Stimulated activated CD4-positive, alpha-beta T cell treated with anti-CD3 and anti-CD28 coated beads, Interleukin-2, amount 100 ng/mL, for 4 hours (primary cell): ENCODE measurements at places on chromosomes 16 and 17.

- no peak for DNase-seq
Measured at GRCh38 chr17:55822028-55822427, 71.2 kb downstream of the PCTP start.

DNA sequence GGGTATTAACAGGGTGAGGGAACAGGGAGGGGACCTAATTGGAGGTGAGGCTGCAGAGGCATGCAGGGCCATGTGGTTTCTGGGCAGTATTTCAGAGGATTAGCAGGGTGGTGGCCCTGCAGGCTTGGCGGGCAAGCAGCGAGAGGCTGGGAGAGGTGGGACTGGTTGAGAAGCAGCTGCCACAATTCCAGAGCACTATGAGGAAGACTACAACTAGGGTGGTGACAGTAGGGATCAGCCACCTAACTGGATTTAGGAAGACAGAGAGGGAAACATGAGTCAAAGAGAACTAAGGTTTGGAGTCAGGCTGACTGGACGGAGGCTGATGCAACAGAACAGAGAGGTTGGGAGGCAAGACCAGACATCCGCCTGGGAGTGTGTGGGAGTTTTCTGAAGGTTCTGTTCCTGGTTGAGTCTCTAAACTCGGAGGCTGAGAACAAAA is 12.3 kb downstream of the ALOXE3 start:
- no peak for DNase-seq

DNA sequence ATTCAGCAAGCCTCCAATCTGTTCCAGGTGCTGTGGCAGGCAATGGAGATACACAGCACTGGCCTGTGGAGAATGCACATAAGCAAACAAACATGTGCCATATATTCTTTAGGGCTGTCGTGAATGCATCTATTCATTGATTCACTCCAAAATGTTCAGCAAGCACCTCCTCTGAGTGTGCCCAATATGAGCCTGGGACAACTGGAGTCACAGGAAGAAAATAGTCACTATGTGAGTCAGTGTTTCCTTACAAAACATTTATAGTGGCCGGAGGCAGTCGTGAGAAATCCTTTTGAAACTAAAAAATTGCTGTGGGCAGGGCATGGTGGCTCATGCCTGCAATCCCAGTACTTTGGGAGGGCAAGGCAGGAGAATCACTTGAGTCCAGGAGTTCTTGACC is 310.1 kb downstream of the CA10 start:
- no peak for DNase-seq

GRCh38 chr17:69796078-69796477 is 278.9 kb upstream of the KCNJ16 start:
- DNase-seq: no peak

DNA sequence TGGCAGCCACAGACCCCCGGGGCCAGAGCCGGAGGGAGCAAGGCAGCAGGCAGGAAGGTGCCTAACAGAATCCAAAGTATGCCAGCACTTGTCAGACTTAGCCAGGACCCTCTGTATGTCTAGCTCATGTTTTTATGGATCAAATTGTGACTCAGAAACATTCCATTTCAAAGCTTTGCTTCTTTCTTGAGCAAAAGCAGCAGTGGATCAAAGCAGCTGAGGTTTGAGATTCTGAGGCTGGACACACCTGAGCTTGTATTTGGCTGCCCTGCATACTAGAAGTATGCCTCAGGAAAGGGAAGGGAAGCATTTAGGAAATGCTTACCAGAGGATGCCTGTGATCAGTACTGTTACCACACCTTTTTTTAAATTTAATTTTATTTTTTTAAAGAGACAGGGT is 5.7 kb upstream of the MYO1C start:
- DNase-seq: no peak

DNA sequence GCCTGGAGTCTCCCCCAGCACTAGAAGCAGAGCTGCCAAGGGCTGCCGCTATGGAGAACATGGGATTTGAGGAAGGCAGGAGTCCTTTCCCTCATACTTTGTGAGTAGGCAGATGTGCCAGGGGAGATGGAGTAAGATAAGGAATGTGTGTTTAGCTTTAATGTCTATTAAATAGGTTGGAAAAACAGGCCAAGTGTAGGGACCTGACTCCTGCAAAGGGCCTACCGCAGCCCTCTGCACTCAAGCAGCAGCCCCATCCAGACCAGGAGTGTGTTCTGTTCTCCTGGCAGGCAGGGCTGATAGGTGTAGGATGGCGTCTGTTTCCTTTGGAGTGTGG is 1.8 kb upstream of the MIF4GD start:
- DNase-seq: no peak

DNA sequence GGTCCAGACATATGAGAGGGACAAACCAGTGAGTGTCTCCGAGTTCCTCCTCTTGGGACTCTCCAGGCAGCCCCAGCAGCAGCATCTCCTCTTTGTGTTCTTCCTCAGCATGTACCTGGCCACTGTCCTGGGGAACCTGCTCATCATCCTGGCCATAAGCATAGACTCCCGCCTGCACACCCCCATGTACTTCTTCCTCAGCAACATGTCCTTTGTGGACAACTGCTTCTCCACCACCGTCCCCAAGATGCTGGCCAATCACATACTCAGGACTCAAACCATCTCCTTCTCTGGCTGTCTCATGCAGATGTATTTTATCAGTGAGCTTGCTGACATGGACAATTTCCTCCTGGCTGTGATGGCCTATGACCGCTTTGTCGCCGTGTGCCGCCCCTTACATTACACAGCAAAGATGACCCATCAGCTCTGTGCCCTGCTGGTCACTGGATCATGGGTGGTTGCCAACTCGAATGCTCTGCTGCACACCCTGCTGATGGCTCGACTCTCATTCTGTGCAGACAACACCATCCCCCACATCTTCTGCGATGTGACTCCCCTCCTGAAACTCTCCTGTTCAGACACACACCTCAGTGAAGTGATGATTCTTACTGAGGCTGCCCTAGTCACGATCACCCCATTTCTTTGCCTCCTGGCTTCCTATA is 19.2 kb downstream of the ZNF200 start:
- no peak for DNase-seq

- no peak for DNase-seq
Measured at GRCh38 chr16:14003074-14003570, 68.0 kb upstream of the MRTFB start.

GRCh38 chr17:80498242-80498919 is 22.0 kb upstream of the NPTX1 start:
- no peak for DNase-seq

DNA sequence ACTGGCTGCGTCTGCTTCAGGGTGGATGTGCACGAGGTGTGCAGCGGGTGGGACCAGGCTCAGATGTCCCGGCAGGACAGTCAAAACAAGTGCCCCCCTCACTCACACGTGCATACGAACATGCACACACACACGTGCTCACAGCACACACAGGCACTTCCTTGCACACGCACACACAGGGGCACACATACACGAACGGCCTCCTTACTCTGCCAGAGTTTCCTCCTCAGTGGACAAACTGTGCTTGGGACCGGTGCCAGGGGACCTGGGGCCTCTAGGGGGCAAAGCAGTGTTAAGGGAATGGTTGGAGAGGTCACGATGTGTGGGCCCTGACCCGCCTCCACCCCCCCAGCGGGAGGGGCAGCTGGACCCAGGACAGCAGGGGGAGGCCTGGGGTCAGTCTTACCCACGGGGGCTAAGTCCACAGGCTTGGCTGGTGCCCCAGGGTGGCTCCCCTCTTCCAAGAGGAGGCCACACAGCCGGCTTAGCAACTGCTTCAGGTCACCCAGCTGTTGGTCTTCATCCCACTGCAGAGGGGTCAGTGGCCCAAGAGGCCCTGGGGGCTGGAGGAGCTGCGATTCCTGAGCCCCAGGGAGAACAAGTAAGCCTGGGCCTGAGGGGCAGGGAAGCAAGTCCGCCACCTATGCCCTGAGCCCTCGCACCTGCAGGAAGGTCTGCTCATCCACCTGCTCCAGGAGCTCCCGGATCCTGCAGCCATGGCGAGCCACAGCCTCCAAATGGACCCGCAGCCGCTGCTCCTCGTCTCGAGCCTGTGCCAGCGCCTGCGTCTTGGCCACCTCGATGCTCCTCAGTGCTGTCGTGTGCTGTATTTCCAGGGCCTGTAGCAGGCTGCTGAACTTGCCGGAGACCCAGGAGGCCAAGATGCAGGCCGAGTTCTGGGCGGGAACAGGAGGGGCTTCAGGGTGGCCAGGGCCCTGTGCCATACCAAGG is 4.9 kb downstream of the TRIM65 start:
- no peak for DNase-seq

GRCh38 chr16:85863384-85863774 is 35.6 kb upstream of the IRF8 start:
- no peak for DNase-seq

DNA sequence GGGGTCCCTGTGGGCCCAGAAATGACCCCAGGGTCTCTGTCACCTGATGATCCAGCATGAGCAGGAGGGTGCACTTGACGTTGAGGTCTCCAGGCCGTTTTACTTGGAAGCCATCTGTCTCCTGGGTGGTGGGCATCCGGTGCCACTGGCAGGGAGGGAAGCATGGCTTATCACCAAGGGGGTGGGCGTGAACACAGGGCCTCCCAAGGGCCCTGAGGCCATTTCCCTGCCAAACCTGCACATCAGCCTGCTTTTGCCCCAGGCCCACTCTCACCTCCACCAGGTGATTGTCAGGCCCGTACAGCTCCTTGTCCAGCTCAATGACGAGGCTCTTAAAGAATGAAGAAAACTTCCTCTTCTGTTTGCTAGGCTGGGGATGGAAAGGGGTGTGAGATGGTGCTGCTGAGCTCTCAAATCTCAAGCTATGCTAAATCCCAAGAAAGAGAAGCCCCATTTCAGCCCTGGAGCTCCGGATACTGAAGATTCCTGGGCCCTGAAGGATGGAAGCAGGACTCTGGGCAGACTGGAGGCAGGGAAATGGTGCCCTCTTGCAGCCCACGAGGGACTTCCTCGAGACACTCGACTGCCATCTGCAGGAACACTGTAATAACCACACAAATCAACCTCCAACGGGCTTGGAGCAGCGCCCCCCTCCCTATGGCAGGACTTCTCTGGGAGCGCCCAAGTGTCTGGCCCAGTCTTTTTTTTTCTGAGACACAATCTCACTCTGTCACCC is 7.1 kb upstream of the FTSJ3 start:
- no peak for DNase-seq

GRCh38 chr16:27703545-27703944 is 153.6 kb downstream of the KATNIP start:
- no peak for DNase-seq

GRCh38 chr17:78865682-78866390 is 25.2 kb upstream of the USP36 start:
- peak; percentile 38 for DNase-seq

DNA sequence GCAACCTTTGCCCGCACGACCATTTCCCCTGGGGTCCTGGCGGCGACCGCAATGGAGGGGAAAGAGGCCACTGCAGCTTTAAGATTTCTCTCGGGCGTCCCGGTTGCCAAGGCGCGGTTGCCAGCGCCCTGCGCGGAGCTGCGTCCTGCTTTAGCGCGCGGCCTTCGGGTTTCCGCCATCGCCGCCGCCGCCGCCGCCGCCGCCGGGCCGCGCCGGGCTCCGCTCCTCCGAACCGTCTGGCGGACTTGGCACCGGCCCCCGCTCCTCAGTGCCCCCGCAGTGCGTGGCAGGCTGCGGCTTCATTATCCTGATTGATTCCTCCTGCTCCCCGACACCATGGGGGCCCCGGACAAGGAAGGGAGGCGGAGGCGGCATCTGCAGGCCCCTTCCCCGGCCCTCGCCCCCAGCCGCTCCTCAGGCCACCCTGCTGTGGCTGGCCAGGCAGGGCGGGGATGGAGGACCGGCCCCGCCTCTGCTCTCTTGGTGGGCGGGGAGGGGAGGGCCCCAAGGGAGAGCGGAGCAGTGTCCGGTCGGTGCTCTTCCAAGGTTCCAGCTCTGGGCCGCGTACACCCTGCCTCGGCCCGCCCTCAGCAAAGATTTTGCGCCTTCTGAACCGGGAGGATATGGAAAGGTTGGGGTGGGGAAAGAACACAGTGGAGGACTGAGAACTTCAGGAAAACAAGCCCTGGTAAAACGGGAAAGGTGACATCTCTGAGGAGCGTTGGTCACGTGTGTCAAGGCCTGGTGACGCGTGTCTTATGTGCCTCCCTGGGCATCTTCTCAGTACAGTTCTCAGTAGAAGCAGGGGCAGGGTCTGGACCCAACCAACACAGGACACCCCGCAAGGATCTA is 34.0 kb downstream of the NEUROD2 start:
- DNase-seq: no peak

GRCh38 chr16:678209-678857 is 1.9 kb upstream of the STUB1 start:
- no peak for DNase-seq

DNA sequence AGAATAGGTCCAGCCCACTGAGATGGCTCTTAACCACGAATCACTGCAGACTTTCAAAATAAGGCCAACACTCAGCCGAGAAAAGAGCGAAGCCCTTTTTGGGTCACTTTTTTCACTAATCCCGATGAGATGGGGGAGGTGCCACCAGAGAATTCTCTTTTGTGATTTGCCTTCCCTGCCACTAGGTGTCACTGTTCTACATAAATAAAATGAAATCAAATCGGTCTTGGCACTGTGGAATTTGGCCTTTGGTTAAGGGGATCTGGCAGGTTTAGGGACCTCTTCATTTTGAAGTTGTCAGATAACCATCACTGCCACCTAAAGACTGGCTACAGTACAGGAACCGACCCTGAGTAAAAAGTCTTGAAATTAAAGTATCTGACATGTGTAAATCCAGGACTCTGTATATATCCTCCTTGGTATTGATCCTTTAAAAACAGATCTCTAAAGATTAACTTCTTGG is 147.0 kb downstream of the HS3ST4 start:
- DNase-seq: peak; percentile 6

GRCh38 chr16:78290395-78290794 is 190.9 kb downstream of the WWOX start:
- no peak for DNase-seq

- no peak for DNase-seq
Measured at GRCh38 chr17:54172096-54172984, 349.6 kb downstream of the KIF2B start.

- no peak for DNase-seq
Measured at GRCh38 chr17:1413281-1413791, 13.3 kb upstream of the YWHAE start.

DNA sequence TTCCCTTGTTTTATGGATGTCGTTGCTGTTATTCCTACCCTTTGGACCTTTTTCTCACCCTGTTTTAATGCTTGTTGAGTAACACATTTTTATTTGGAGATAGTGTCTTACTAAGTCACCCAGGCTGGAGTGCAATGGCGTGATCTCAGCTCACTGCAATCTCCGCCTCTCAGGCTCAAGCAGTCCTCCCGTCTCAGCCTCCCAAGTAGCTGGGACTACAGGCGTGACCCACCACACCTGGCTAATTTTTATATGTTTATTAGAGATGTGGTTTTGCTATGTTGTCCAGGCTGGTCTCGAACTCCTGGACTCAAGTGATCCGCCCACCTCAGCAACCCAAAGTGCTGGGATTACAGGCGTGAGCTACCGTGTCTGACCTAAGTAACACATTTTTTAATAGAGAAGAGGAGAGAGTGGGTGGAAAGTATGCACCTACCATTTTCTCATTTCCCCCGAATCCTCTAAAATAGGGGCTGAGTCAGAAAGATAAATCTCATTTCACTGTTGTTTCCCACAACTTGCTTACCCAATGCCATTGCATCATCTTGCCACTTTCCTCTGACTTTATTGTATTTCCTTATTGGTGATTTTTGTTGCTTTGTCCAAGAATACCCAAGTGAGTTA is 7.0 kb downstream of the DHX40 start:
- no peak for DNase-seq

GRCh38 chr17:4357030-4357628 is 9.3 kb downstream of the UBE2G1 start:
- no peak for DNase-seq
